ENCODE measurements at places on chromosomes 3 and 15.

DNA sequence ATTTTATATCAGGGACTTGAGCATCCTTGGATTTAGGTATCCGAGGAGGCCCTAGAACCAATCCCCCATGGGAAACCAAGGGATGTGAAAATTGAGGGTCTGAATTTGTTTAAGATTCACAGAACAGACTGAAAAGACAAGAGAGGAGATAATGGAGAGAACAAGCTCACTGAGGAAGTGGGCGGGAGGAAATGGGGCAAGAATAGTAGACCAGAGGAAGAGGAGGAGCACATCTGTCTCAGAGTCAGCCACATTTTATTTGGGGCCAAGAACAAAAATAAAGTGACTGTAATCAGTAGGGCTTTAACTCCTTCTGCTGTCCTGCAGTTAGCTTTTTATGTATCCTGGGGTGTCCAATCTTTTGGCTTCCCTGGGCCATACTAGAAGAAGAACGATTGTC lies 63.8 kb downstream of the BLM start:
- no peak for DNase-seq

DNA sequence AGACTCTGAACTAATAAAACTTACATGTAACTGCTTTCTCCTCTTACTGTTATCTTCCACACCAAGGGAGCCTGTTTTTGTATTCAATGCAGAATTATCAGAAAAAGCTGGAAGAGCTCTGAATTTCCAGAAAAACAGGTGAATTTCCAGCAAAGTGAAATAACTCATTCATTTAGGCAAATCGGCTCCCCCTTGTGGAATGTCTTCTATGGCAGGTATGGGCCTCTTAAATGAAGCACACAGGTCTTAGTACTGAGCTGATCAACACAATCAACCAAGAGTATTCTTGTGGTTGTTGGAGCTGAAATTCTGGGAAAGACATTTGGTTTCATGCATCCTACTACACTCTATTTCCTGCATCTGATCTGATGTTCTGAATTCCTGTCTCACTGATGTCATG lies 31.0 kb upstream of the PTPRG start:
- no peak for DNase-seq

DNA sequence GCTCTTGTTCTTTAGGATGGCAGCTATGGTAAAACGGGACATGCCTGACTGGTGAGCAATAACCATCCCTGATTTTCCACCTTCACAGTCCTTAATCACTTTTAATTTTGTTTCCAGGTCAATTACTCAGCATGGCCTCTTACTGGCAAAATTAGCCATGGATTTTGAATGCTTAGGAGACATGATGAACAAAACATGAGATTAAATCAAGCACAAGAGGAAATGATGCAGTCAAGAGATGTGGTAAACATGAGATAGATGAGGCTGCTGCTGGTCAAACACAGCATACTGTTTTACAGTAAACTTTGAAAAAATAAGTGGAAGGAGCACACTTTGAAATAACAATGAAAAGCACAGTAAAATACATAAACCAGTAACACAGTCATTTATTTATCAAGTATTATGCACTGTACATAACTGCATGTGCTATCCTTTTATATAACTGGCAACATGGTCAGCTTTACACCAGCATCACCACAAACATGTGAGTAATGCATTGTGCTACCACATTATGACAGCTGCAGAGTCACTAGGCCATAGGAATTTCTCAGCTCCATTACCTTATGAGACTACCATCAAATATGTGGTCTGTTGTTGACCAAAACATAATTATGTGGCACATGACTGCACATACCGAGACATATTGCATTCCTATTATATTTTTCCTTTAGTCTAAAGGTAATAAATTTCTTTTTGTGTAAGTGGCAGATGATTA lies 30.1 kb upstream of the ZNF502 start:
- no peak for DNase-seq

DNA sequence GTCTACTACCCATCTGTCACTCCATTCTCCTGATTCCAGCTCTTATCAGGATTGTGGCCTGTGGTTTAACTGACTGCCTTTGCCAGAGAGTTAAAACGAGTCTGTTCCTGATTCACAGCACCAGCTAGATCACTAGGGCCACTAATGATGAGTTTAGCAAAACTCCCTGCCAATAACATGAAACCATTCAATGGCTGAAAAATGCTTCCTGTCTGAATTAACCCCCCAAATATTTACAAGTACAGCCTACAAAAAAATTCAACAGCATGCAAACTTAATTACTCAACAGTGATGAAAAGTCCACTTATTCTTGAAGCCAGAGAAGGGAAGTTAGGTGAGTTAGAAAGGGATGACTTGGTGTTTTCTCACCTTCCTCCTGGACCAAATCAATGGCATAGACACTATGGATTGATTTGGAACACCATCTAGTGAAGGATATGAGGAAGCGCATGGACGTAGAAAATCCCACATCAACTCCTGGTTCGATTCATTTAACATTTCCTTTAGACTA lies 141.4 kb downstream of the TGFBR2 start:
- no peak for DNase-seq

- no peak for DNase-seq
Observed at GRCh38 chr15:78263907-78264303, 457 bp upstream of the DNAJA4 start.

GRCh38 chr3:113287111-113287802 lies 75.9 kb downstream of the BOC start:
- DNase-seq: no peak

- DNase-seq: no peak
Observed at GRCh38 chr3:20999661-21000060, 751.3 kb downstream of the ZNF385D start.

DNA sequence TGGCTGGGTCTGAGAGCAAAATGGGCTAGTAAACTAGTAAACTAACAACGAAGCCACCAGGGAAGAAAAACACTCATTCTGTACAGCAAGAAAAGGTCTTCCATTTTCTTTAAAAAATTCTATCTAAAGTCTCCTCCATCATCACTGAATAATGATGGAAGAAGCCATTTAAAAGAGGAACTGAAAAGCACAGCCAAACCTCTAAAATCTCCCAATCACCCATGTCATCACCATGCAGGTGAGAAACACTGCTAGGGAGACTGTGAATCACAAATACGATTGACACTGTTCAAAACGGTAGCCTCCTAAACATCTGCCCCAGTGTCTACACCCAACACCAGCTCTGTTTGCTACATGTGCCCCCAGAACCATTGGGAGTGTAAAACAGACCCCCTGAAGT lies 140.4 kb downstream of the RORA start:
- DNase-seq: no peak

Data from anterior cingulate cortex (tissue), 58 donors.